ENCODE measurements at places on chromosomes 16 and 17. TPM values are rescaled to one million over a fixed set of nuclear protein-coding genes. Genes with fewer than 3 reads are reported as not detected.

PIRT gene
- 0.07 TPM for polyA plus RNA-seq

DNA sequence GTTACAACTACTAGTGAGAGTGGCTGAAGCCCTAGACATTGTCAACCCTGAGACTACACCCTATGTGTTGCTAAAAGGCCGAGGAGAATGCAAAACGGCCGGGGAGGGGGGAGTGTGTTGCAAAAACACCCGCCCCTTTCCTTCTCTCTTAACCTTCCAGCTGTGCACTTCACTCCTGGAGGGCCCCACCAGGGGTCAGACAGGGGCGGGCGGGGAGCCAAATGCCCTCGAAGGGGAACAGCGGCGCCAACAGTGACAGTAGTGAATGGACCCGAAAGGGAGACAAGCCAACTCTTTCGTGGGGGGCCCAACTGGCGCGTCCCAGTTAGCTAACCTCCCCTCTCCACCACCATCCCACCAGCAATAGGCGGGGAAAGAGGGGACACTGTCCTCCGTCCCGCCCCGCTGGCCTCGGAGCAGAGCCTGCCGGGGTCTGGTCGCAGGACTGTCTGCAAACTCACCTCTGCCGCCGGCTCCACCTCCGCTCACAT, 352 bp downstream of the MARF1 start:
- DNase-seq, result peak; percentile 60

FA2H gene
- polyA plus RNA-seq, result 3.1 TPM

DNA sequence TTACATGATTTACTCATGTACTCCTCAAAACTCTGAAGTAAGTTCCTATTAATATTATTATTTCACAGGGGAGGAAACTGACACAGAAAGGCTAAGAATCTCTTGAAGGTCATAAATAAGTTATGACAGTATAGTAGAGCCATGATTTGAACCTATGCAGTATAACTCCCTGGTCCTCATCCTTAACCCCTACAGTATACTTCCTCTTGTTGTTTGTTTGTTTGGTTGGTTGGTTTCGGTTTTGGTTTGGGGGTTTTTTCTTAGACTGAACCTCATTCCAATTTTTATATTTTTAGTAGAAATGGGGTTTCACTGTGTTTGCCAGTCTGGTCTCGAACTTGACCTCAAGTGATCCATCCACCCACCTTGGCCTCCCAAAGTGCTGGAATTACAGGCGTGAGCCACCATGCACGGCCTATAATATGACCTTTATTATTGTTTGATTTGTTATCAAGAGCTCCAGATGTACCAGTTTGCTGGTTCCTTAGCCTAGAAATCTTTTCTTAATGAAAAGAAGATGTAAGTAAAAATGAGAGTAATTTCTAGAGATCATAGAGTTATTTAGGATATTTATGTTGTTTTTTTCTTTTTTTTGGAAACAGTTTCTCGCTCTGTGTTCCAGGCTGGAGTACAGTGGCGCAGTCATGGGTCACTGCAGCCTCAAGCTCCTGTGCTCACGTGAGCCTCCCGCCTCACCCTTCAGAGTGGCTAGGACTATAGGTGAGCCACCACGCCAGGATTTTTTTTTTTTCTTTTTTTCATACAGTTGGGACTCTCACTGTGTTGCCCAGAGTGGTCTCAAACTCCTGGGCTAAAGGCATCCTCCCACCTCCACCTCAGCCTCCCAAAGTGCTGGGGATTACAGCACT, 4.8 kb downstream of the PRR11 start:
- DNase-seq, result no peak

DNA sequence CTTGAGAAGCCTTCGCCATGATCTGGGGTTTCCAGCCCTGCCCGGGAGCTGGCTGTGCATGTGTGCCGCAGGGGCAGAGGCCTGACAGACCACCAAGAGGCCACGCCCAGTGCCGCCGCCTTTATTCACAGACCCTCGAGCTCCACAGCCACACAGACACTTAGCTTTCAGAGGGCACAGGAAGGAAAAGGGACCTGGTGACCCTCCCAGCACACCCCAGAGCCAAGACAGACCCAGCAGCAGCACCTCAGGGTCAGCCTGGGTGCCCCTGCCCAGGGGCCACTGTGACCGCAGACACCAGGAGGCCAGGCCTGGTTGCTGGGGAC, 10.8 kb downstream of the MCRIP1 start:
- no peak for DNase-seq

DNA sequence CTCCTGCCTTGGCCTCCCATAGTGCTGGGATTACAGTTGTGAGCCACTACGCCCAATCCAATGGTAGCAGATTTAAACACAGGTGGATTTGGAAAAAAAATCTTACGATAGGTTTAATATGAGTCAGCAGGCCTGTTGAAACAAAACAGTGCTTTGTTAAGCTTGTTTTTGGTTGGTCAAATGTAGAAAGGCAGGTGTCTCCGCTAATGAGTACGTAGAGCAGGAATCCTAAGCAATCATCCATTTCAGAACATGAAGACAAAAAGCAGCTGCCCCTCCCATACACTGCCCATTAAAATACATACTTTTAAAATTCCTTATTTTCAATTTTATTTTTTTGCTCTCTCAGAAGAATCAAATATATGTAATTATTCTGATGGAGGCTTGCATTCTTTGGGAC, 1.9 kb upstream of the WWOX start:
- DNase-seq, result no peak

WNT9B gene
- polyA plus RNA-seq, result 8.5 TPM

DNA sequence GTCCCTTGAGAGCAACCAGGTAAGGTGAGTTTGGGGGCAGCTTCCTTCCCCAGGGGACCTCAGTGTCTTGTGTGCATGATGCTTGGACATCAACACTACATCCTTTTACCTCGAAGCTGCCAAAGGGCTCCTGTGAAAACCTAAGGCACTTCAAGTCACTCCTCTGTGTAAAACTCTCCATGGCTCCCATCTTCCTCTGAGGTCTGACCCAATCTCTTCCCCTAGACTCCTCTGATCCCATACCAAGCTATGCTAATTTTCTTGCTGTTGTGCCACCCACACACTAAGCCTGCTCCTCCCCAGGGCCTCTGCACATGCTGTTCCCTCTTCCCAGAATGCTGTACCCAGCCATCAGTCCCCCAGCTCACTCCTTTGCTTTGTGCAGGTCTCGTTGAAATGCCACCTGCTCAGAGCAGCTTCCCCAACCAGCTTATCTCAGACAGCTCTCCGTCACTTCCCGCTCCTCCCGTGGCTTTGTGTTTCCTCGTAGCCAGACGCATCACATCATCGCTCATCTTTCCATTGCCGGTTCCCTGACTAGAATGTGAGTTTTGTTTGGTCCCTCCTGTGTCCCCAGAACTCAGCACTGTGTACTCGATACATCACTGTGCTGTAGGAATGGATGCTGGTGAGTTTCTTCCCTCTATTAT, 78.4 kb downstream of the CNGB1 start:
- DNase-seq, result no peak

CARD14 gene
- polyA plus RNA-seq, result 2.2 TPM

GRCh38 chr17:27430882-27431491, 25.3 kb upstream of the KSR1 start:
- peak; percentile 20 for DNase-seq
